Lower leg skin (tissue), 4 donors: ENCODE measurements at places on chromosomes 7 and 10.

GRCh38 chr7:102452451-102452850 lies 12.2 kb downstream of the ALKBH4 start:
- DNase-seq, result no peak

- no peak for DNase-seq
Measured at GRCh38 chr7:41942468-41943093, 239.7 kb upstream of the INHBA start.

DNA sequence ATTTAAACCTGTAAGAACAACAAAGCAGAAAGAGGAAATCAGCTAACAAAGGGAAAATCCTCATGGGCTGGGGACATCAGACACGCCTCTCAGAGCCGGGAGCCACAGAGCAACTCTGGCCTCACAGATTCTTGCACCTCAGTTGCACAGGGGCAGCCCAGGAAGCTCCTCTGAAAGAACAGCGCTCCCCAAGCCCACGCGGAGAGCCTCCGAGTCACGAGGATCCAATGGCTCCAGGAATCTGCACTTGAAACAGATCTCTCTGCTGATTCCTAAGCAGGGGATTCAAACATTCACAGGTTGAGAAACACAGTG lies 213.2 kb upstream of the MGMT start:
- DNase-seq, result no peak

- no peak for DNase-seq
Measured at GRCh38 chr10:125485665-125486064, 197.3 kb downstream of the TEX36 start.

GRCh38 chr7:20529260-20529659 lies 86.2 kb upstream of the ABCB5 start:
- DNase-seq, result no peak
